ENCODE measurements at places on chromosomes 12 and 14. TPM values are rescaled to one million over a fixed set of nuclear protein-coding genes. Genes with fewer than 3 reads are reported as not detected.

- DNase-seq, result no peak
- no peaks in the 10 kb centered on the region for H3K36me3 ChIP-seq
- H3K4me3 ChIP-seq, result no peak overlapping the region
- H3K27ac ChIP-seq, result no peak overlapping the region
- no peaks in the 10 kb centered on the region for H3K27me3 ChIP-seq
Measured at GRCh38 chr12:128790221-128790620, 33.5 kb downstream of the SLC15A4 start.

Gene NPFF
- not detected for total RNA-seq

Gene ESPL1
- 9.6 TPM for total RNA-seq

Gene PPFIA2
- 0.49 TPM for total RNA-seq

DNA sequence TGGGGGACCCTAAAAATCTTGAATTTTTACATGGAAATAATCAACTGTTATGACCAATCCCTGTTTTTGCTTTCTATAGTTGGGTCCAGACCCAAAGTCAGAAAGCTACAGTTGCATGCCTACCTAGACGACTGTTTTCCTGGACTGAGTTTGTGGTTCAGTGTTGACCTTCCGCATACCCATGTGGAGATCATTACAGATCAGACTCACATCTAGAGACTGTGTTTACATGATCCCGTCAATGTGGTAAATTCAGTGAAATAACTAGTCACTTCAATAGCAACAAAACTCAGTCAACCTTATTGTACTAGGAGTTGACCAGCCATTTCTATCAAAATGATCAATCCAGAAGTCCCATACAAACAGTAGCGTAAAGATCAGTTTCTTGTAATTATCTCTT lies 257.6 kb downstream of the EGLN3 start:
- H3K4me3 ChIP-seq, result no peak overlapping the region
- H3K36me3 ChIP-seq, result no peaks in the 10 kb centered on the region
- H3K4me1 ChIP-seq, result no peaks in the 10 kb centered on the region
- no peaks in the 10 kb centered on the region for H3K27me3 ChIP-seq
- DNase-seq, result no peak
- no peak overlapping the region for H3K27ac ChIP-seq

Gene DPY19L2
- 1.3 TPM for total RNA-seq

DNA sequence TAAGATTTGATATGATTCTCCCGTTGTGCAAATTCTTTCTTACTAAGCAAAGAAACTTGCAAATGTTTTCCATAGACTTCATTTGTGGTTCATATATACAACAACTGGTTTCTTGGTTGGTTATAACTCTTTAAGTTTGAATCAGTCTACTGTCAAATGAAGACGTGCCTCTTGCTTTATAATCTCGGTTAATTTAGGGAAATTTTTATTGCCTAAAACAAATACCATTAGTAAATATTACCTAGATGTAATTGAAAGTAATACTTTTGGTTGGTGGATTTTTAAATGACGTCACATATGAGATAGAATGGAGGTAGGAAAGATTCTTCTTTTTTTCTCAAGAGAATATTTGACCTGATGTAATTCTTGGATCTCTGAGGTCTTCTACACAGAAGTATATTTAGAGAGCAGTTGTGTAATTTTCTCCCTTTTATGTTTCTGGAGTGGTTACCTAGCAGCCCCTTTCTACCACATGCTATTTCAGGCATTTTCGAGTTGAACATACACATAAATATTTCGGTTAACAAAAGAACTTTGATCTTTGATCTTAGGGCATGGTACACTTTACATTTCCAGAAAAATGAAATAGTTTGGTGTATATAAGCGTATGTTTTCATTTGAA lies 1.7 kb downstream of the ATF7IP start:
- DNase-seq, result no peak
- H3K36me3 ChIP-seq, result no peaks in the 10 kb centered on the region
- peak overlapping the region; percentile 44 for H3K4me3 ChIP-seq

DNA sequence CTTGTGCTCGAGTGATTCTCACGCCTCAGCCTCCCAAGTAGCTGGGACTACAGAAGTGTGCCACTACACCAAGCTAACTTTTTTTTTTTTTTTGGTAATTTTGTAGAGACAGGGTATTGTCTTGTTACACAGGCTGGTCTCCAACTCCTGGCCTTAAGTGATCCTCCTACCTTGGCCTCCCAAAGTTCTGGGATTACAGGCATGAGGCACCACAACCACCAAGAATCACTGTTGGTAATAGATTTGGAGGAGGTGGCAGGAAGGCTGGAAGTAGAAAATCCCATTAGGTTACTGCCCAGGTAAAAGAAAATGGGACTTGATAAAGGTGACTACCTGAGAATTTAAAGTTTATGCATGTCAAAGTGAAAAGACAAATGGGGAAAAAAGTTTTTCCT lies 1.4 kb upstream of the CDCA4 start:
- H3K27ac ChIP-seq, result no peak overlapping the region
- H3K4me1 ChIP-seq, result peaks cover 18% of the 10 kb centered on the region
- no peaks in the 10 kb centered on the region for H3K27me3 ChIP-seq

Gene RERG
- total RNA-seq, result 0.84 TPM

DNA sequence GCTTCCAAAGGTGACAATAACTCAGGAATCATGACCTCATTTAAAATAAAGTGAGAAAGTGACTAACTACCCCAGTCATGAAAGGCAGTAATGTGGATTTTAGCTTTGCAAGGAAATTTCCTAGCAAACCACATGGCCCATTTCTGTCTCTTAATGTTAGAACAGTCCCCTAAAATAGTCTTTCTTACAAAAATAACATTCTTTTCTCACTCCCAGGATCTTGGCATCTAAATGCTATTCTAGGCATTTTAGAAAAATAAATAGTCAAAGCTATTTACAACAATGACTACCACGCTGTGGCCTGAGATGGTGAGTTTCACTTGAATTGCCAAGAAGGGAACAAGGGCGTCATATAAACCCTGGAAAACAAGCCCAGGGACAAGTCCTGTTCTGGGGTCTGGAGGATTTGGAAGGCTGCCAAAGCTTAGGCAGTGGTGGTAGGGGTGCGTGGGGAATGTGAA lies 101.2 kb upstream of the CCDC175 start:
- H3K4me3 ChIP-seq, result no peak overlapping the region
- no peak for DNase-seq

GRCh38 chr14:24315807-24316596 lies 4.7 kb downstream of the LTB4R start:
- DNase-seq, result peak; percentile 73
- H3K27me3 ChIP-seq, result no peaks in the 10 kb centered on the region
- H3K4me1 ChIP-seq, result peaks cover 5% of the 10 kb centered on the region
- H3K27ac ChIP-seq, result peak overlapping the region; percentile 42
- peak overlapping the region; percentile 2 for H3K4me3 ChIP-seq
- no peaks in the 10 kb centered on the region for H3K36me3 ChIP-seq

- no peak overlapping the region for H3K4me3 ChIP-seq
- no peak overlapping the region for H3K27ac ChIP-seq
- no peak for DNase-seq
- H3K36me3 ChIP-seq, result no peaks in the 10 kb centered on the region
- no peaks in the 10 kb centered on the region for H3K4me1 ChIP-seq
Measured at GRCh38 chr14:61385002-61385685, 63.8 kb downstream of the PRKCH start.

GRCh38 chr12:103178366-103179080 lies 221.0 kb downstream of the ASCL1 start:
- H3K27me3 ChIP-seq, result no peaks in the 10 kb centered on the region
- no peaks in the 10 kb centered on the region for H3K4me1 ChIP-seq
- no peak overlapping the region for H3K27ac ChIP-seq
- no peak for DNase-seq
- H3K4me3 ChIP-seq, result no peak overlapping the region

Gene MUCL1
- total RNA-seq, result not detected

- no peaks in the 10 kb centered on the region for H3K36me3 ChIP-seq
- peak; percentile 84 for DNase-seq
- H3K4me3 ChIP-seq, result no peak overlapping the region
Measured at GRCh38 chr12:57888409-57889157, 42.1 kb upstream of the CTDSP2 start.

Gene CACNA1C
- 10.2 TPM for total RNA-seq

Gene BRI3BP
- 81.5 TPM for total RNA-seq

Gene CISTR
- not detected for total RNA-seq

GRCh38 chr12:24424889-24425600 lies 475.6 kb upstream of the SOX5 start:
- no peak for DNase-seq
- H3K4me3 ChIP-seq, result no peak overlapping the region
- H3K4me1 ChIP-seq, result no peaks in the 10 kb centered on the region
- H3K27ac ChIP-seq, result no peak overlapping the region

Gene SLC5A8
- 0.30 TPM for total RNA-seq

Gene IPO8
- 55.2 TPM for total RNA-seq

Gene FRS2
- total RNA-seq, result 28.4 TPM

GRCh38 chr14:100526632-100527031 lies 60.6 kb downstream of the BEGAIN start:
- H3K27ac ChIP-seq, result no peak overlapping the region
- H3K27me3 ChIP-seq, result no peaks in the 10 kb centered on the region
- DNase-seq, result peak; percentile 20
- no peaks in the 10 kb centered on the region for H3K4me1 ChIP-seq
- H3K36me3 ChIP-seq, result no peaks in the 10 kb centered on the region
- no peak overlapping the region for H3K4me3 ChIP-seq

Gene KRT5
- total RNA-seq, result not detected

- no peaks in the 10 kb centered on the region for H3K27me3 ChIP-seq
- H3K36me3 ChIP-seq, result no peaks in the 10 kb centered on the region
- H3K4me3 ChIP-seq, result no peak overlapping the region
- H3K4me1 ChIP-seq, result no peaks in the 10 kb centered on the region
Measured at GRCh38 chr14:98170575-98170974, 1101.4 kb downstream of the BCL11B start.

- no peak overlapping the region for H3K4me3 ChIP-seq
- no peaks in the 10 kb centered on the region for H3K27me3 ChIP-seq
- no peak overlapping the region for H3K27ac ChIP-seq
- no peak for DNase-seq
Measured at GRCh38 chr14:31320216-31320615, 100.1 kb downstream of the HEATR5A start.

GRCh38 chr12:64696080-64696741 lies 63.0 kb downstream of the GNS start:
- H3K4me3 ChIP-seq, result no peak overlapping the region
- no peaks in the 10 kb centered on the region for H3K27me3 ChIP-seq
- H3K36me3 ChIP-seq, result no peaks in the 10 kb centered on the region
- no peaks in the 10 kb centered on the region for H3K4me1 ChIP-seq
- DNase-seq, result no peak
- H3K27ac ChIP-seq, result no peak overlapping the region

DNA sequence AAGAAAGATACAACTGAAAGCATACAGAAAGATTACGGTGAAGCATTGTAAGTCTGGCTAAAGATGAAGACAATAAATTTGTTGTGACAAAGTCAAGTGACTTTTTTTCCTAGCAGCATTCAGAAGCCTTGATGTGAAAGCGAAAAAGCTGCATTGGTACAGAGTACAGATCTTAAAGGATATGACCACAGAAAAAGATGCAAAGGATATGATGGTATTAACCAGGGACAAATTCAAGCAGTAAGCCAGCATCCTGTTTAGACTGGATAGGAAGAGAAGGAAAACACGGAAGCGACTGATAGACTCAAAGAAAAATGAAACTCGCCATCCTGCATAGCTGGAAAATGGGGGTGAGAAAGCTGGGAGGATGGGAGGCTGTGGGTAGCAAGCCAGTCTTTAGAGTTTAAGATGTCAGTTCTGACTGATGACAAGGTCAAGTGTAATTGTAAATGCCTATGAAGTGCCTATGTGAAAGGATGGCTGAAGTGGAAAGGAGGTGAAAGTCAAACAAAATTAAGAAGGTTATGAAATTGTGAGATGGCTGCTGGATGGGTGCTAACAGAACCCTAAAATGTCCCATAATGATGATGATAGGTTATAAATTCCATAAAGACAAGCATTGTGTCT lies 92.4 kb downstream of the PHLDA1 start:
- no peak overlapping the region for H3K4me3 ChIP-seq
- H3K4me1 ChIP-seq, result peaks cover 5% of the 10 kb centered on the region
- no peaks in the 10 kb centered on the region for H3K27me3 ChIP-seq
- DNase-seq, result no peak

Gene DAO
- 2.2 TPM for total RNA-seq

Gene AJUBA
- 4.1 TPM for total RNA-seq

Gene ADCY4
- total RNA-seq, result 6.7 TPM

Gene KRT71
- total RNA-seq, result not detected

Gene GLIPR1L1
- total RNA-seq, result not detected

DNA sequence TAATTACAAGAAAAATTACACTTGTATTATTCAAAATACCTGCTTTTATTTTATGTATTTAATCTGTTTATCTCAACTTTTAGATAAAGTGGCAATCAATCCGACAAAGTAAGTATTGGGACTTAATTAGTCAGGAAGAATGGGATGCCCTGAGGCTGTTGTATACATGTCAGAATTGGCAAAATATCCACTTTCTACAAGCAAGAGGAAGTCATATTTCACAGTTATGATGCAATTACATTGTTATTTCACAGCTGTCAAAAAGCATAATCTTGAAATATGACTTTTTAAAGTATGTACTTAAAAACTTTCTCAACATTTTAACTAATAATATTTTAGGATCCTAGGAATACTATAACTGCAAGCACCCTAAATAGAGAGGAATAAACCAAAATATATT lies 357.1 kb upstream of the MGAT4C start:
- no peak overlapping the region for H3K27ac ChIP-seq
- no peaks in the 10 kb centered on the region for H3K36me3 ChIP-seq
- H3K27me3 ChIP-seq, result no peaks in the 10 kb centered on the region
- H3K4me3 ChIP-seq, result no peak overlapping the region
- H3K4me1 ChIP-seq, result no peaks in the 10 kb centered on the region

DNA sequence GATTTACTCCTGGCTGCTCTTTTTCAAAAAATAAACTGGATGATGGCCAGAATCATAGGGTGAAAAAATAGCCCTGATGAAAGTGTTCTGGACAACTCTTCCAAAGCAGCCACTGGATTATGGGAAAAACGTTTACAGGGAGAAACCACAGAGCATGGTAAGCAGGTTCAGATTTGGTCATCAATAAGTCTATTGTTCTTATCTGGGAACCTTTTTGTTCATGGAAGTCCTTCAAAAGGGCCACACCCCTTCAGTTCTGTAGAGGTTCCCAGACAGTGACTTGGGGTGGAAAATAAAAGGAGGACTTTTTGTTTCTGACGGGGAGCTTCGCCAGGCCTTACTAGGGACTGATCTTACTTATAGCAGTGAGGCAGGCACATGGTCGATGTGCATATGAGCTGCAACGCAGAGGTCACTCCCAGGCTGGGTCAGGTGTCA lies 117.4 kb upstream of the SLC38A2 start:
- H3K4me3 ChIP-seq, result no peak overlapping the region
- DNase-seq, result no peak
- no peak overlapping the region for H3K27ac ChIP-seq
- H3K4me1 ChIP-seq, result no peaks in the 10 kb centered on the region
- H3K27me3 ChIP-seq, result no peaks in the 10 kb centered on the region
- H3K36me3 ChIP-seq, result no peaks in the 10 kb centered on the region

- DNase-seq, result no peak
- H3K27me3 ChIP-seq, result no peaks in the 10 kb centered on the region
- no peak overlapping the region for H3K4me3 ChIP-seq
- no peaks in the 10 kb centered on the region for H3K36me3 ChIP-seq
- H3K4me1 ChIP-seq, result no peaks in the 10 kb centered on the region
Measured at GRCh38 chr14:76089575-76089974, 62.1 kb upstream of the GPATCH2L start.

GRCh38 chr12:67430708-67431335 lies 161.7 kb downstream of the CAND1 start:
- peak overlapping the region; percentile 83 for H3K27ac ChIP-seq
- no peaks in the 10 kb centered on the region for H3K36me3 ChIP-seq
- H3K4me3 ChIP-seq, result no peak overlapping the region
- no peaks in the 10 kb centered on the region for H3K27me3 ChIP-seq
- H3K4me1 ChIP-seq, result peaks cover 15% of the 10 kb centered on the region
